Fibroblast of mammary gland (primary cell): ENCODE measurements at places on chromosomes 12 and 14.

DNA sequence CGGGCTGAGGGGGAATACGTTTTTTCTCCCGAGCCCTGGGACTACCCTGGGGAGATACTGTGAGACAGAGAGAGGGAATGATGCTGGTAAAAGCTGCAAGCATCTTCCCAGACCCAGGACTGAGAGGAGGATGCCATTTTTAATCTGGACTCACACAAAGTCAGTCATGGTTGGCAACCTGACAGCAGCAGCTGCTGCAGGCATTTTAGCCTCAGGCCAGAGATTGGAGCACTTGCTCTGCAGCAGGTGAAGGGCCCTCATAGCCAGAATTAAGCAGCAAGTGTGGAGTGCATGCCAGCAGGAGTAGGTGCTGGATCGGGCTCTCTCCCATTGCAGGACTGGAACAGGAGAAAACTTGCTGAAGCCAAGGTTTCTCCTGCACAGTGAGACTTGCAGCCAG lies 361.1 kb upstream of the CLEC14A start:
- DNase-seq: no peak

- no peak for DNase-seq
Observed at GRCh38 chr12:112368856-112369255, 13.4 kb downstream of the HECTD4 start.

DNA sequence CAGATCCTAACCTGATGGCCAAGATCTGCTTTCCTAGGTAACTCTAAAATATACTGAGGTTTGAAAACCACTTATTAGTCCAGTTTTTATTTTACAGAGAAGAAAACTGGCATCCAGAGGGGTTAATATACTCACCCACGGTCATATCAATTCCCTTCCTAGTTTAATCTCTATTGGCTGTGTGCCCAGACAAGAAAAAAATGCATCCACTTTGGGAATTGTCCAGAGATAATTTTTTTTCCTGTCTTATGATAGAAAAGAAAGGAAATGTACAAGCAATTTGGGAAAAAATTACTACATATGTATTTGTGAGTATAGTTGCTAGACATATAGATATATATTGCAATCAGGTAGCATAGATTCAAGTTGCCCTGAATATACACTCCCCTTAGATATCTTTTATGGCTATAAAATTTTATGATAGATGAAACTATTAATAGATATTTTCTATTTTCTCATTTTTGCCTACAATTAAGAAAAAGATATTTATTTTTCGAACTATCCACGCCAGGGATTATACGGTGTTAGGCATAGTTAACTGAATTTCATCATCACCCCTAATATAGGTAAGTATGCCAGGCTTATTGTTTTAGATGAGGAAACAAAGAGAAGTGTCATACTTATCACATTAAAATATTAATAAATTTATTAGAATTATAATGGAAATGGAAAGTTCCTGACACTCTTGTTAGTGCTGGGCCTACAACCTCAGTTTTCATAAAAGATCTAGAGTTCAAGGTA lies 100.5 kb upstream of the SLC38A2 start:
- peak; percentile 68 for DNase-seq

GRCh38 chr14:99231161-99231849 lies 40.7 kb downstream of the BCL11B start:
- DNase-seq: no peak

- peak; percentile 18 for DNase-seq
Observed at GRCh38 chr14:90624732-90625400, 191.4 kb downstream of the TTC7B start.

GRCh38 chr14:72614365-72614764 lies 279.5 kb downstream of the DPF3 start:
- no peak for DNase-seq

- no peak for DNase-seq
Observed at GRCh38 chr12:1781772-1782171, 38.6 kb upstream of the LRTM2 start.

- DNase-seq: peak; percentile 22
Observed at GRCh38 chr12:69739287-69740191, 879 bp downstream of the RAB3IP start.

GRCh38 chr12:60263161-60263560 lies 667.3 kb downstream of the SLC16A7 start:
- no peak for DNase-seq

GRCh38 chr12:96986883-96987523 lies 79.9 kb downstream of the NEDD1 start:
- DNase-seq: peak; percentile 31

DNA sequence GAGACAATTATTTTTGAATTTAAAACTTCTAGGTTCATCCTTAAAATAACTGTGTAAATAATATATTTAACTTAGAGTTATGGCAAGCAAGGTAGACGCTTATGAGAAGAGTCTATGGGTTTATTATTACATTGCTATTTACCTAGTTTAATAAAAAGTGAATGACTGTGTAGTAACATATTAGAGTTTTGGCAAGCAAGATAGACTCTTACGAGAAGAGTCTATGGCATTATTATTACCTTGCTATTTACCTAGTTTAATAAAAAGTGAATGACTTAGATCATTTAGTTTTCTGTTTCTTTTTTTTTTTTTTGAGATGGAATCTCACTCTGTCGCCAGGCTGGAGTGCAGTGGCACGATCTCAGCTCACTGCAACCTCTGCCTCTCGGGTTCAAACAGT lies 3.8 kb downstream of the RNF34 start:
- DNase-seq: no peak

DNA sequence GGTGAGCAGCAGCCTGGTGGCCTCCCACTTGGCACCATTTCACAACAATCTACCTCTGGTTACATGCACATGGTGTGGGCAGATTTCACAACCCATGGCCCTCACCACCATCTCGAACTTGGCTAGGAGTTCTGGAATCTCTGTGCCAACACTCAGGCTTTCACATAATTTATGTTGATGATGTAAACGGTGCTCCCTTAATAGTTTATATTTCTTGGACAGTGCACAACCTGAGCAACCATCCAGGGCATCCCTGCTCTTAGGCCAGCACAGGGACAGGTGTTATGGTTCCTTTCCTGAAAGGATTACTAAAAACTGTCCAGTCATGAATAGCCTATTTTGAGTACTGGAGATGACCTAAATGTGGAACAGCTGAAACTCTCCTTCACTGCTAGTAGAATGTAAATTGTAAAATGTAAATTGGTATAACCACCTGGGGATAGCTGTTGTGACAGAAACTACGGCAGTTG lies 28.6 kb downstream of the ABCB9 start:
- DNase-seq: peak; percentile 16

GRCh38 chr14:71235875-71236274 lies 328.6 kb downstream of the PCNX1 start:
- peak; percentile 65 for DNase-seq

- DNase-seq: no peak
Observed at GRCh38 chr12:90910958-90911357, 44.0 kb downstream of the CCER1 start.
